ELF-1 (cell line): ENCODE measurements at places on chromosomes 11 and 22.

DNA sequence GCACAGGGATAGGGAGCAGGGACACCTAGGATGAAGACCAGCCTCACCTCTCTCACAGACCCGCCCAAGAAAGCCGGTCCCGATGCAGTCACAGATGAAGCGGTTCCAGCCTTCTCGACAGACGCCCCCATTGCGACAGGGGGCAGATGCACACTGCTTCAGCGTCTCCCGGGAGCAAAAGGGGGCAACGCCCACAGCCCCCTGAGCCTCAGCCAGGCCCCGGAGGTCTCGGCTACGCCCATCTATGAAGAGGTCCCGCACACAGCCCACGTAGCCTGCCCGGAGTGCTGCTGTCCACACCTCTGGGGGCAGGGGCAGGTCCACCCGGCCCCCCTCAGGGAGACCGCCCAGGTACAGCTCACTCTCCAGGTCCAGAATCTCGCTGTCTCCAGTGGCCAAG, 62.3 kb downstream of the NRXN2 start:
- no peak for DNase-seq

GRCh38 chr11:67372321-67372992, 941 bp downstream of the CLCF1 start:
- DNase-seq = no peak

DNA sequence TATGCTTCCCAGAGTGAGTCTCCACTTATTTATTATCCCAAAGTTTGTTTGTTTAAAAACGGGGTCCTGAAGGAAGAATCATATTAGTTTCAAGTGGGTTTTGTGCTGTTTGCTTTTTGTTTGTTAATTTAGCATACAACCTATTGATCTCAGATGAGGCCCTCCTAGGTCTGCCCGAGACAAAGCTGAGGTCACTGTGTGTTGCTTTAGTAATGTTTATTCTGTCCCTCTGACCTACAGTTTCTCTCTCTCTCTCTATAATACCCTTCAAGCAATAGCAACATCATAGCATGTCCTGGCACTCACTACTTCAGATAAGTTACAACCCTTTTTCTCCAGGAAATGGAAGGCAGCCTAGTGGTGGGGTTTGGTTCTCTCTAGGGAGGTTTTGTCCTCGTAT, 63.4 kb downstream of the AMOTL1 start:
- no peak for DNase-seq

DNA sequence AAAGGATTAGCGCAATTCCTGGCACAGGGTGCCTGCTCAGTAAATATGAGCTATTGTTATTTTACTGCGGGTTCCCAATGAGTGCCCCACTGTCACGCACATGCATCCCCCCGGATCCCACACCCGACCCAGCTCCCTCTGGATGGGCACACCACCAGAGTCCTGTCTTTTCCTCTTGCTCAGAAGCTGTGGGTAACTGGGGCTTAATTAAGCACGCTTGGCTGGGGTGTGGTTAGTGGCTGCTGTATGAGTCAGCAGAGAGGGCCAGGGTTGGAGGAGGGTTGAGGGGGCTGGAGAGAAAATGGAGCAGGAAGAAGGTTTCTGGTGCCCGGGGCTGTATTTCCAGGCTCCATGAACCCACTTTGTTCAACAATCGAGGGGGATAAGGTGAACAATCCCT, 30.3 kb upstream of the NECTIN1 start:
- DNase-seq = peak; percentile 46

GRCh38 chr11:121563900-121564822, 111.4 kb upstream of the SORL1-AS1 start:
- no peak for DNase-seq

DNA sequence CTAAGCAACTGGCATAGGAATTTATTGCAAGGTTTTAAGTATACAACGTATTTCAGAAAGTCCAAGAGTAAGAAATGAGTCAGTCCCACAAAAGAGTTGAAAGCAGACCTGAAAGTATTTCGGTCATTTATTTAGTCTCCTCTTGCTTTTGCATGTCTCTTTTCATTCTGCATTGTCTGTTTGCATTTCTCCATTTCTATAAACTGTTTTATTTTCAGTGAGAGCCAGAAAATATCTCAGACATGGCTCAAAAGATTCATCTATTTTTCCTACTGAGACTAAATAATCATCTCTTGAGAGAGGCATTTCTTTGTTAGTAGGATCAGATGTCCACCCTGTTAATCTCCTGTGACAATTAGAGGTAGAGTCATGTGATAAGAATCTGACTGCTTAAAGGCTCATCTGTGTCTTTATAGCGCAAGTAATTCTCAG, 219.1 kb upstream of the CCDC179 start:
- no peak for DNase-seq

GRCh38 chr11:116885951-116886655, 48.7 kb upstream of the APOA1 start:
- no peak for DNase-seq

GRCh38 chr11:3830730-3831129, 10.0 kb downstream of the RHOG start:
- no peak for DNase-seq

DNA sequence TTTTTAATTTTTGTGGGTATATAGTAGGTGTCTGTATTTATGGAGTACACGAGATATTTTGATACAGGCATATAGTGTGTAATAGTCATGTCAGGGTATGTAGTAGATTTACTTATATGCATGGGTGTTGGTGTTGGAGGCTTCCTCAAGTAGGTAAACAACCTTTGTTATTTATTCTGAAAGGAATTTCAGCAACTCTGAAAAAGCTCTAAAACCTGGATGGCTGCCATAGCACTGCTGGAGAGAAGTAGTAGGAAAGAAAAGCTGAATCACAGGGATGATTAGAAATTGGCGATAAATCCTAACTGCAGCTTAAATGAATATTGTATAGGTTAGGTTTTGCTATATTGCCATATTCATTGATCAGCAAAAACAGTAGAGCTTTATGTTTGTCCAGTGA, 44.4 kb upstream of the ST14 start:
- DNase-seq = no peak

DNA sequence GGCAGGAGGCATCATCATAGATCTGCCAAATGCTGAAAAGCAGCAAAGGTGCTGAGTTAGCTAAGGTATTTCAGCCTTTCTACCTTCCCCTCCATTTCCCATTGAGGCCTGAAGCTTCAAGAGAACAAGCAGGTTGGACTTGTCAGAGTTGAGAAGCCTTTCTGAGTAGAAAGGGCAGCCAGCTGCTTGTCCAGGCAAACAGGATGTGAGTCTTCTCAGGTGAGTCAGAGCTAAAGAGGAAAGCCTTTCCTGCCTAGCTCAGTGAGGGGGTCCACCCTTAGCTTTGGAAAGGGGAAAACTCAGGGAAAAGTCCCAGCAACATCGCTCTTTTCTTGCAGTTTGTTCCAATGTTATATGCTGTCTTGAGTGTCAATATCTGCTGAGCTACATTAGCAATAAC, 13.2 kb upstream of the MPZL2 start:
- no peak for DNase-seq

DNA sequence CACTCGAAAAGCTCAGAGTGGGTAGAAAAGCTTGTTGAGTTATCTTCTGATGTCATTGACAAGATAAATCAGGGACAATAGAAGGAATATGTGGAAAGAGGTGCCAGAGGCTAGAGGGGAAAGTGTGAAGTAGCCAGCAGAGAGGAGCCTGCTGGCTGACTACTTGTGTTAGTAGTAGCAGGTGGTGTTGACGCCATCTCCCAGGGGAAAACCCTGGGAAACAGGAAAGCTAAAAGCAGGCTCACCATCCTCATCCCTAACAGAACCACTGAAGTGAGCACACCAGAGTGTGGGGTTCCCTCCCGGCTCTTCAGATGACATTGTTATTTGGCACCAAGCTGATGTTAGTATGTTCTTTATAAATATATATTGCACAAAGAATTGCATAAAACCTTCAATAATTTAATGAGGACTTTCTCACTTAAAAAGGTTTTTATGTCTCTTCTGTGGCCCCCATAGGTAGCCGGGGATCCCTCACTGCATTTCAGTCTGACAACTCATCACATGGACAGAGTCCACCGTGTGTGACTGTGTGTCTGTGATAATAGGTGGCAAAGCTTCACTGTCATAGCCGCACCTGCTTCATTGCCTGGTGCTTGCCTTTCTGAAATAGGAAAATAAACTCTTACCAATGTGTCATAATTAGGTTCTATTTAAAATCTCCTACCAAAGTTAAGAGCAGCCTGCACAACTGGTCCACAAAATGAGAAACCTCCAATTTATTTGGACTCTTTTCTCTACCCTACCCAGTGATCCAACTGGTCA, 63.2 kb upstream of the TOP3B start:
- no peak for DNase-seq

DNA sequence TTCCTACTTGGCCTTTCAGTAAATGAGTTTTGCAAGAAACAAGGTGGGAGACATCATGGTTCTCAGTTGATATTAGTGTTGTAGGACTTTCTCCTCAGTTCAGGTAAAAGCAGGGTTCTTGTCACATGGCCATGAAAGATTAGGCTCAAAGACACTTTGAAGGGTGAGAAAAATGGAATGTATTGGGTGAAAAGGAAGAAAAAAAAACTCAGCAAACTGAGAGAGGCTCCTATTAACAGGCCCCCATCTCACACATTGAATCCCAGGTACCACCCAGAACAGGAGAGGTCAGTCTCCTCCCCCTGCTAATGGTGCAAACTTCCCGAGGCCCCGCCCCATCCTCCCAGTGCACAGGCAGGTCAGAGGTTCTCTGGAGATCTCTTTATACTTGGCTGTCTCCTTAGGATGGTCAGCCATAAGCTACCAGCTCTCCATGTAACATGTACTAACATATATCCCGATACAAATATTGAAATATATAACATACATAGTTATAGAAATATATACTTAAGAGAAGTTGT, 62.2 kb downstream of the MICAL2 start:
- DNase-seq = no peak

GRCh38 chr22:22060200-22061084, 77.9 kb upstream of the TOP3B start:
- DNase-seq = peak; percentile 75

GRCh38 chr22:32622004-32622743, 147.6 kb downstream of the FBXO7 start:
- peak; percentile 91 for DNase-seq

- DNase-seq = peak; percentile 58
Measured at GRCh38 chr11:68122936-68123539, 1.9 kb upstream of the CHKA start.

- peak; percentile 50 for DNase-seq
Measured at GRCh38 chr11:134656861-134657540, 245.0 kb upstream of the B3GAT1 start.

DNA sequence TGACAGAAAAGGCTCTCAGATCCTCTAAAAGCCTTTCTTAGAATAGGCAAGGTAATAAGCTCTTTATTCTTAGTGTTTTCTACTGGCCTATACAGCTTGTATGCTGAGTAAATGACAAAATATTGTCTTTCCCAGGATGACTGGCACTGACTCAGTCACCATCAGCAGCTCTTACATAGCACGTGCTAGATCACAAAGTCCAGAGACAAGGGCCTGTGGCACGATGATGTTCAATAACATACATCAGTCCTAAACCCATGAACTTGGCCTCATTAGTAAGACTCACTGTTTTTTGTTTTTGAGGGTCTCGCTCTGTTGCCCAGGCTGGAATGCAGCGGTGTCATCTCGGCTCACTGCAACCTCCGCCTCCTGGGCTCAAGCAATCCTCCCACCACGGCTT, 42.7 kb downstream of the CELF1 start:
- no peak for DNase-seq

DNA sequence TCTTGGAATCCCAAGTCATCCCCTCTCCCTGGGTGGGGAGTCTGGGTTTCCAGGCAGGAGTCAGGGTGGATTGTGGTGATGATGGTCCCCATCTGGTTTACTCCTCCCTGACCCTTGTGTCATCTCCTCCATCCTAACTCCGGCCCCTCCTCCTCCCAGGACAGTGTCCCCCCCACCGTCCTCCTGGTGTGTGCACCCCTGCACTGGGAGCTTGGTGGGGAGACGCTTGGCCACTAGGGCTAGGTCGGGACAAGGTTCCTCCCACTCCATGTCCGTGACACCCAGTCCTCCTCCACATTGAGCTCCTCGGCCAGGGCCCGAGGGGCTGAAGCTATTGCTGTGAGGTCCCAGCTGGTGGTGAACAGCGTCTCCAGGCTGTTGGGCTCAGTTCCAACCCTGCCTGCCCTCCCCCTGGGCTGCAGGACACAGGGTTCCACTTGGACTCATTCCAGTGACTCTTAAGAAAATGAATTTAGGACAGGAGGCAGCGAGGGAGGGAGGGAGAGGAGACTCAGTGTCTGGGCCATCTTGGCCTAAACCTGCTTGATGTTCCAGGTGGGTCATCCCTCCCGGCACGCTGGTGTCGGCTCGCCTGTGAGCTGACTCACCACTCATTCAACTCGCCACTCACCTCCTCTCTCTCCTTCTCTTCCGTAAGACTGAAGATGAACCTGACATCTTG, 433.2 kb downstream of the TBC1D22A start:
- DNase-seq = no peak

DNA sequence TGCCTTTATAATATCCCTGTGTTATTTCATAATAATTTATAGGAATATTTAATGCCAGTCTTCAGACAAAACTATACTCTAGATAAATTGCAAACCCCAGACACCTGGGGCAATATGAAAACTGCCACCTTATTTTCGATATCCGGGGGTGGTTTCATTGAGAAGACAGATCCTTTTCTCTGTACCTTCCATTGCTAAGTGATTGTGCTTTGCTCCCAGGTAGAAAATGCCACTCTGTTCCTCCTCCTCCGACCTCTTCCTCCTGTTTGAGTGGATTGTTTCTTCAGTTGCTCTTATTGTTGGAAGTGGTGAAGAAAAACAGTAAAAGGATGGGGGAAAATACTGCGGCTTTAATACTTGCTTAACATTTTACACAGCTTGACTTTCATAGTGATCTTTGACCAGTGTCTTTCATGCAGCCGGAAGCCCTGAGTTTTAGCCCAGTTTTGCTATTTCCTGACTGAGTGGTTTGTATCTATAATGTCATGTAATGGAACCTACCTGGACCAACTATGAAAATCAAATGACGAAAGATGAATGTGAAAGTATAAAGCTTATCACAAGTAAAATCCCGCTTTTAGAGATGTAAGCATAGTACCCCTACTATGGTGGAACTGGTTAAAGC, 5.6 kb upstream of the GRIK4 start:
- DNase-seq = no peak

DNA sequence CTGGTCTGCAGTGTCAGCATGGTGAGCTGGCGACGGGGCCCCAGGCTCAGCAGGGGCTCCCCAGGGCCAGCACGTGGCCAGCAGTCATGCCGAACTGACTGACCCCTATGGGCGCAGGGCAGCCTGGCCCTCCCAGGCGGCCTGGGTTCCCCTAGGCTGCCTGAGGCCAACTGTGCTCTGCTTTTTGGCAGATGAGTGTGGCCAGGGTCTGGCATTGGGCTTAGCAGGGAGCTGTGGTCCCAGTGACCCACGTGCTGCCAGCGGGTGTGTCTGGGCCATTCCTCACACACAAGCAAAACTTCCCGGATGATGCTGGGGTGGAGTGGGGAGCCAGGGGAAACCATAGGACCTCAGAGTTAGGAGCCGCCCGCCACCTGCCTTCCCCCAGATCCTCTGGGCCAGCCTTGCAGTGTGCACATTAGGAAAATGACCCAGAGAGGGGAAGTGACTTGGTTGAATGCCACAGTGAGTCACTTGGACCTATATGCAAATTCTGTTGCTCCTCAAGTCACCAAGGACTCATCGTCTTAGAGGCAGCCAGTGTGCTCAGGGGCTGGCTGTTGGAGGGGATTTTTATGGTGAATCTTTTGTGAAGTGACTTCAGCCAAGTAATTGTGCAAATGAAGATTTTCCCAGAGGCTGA, 6.5 kb downstream of the ADORA2A start:
- no peak for DNase-seq

- no peak for DNase-seq
Measured at GRCh38 chr22:26122920-26123468, 46.3 kb upstream of the SEZ6L start.

- no peak for DNase-seq
Measured at GRCh38 chr22:50182176-50183081, 3.3 kb upstream of the TRABD start.

GRCh38 chr11:63906585-63906984, 10.4 kb downstream of the RCOR2 start:
- DNase-seq = no peak
